LoVo (cell line): ENCODE measurements at places on chromosomes 5 and 9.

- peak; percentile 22 for DNase-seq
Measured at GRCh38 chr9:517993-518392, 303.3 kb downstream of the DOCK8 start.

DNA sequence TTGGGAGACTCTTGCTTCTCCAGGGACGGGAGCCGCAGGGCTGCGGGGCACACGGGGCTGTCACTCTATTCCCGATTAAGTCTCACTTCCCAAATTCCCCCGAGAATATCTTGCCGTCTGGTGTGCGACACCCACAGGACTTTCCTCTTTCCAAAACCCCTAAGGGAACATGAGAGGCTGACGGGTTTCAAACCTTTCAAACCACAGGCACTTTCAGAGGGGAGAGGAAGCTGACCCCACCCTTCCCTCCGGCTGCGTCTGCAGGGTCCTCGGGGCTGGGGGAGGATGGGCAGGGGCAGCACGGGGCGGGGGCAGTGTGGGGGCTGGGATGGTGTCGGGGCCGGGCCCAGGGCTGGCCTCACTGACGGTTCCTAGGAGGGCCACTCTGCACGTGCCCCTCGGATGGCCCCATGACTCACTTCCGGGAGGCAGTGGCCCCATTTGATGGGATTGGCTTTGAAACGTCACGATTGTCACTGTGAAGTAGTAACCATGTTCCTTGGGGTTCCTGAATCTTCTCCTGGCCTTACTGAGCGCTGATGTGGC lies 38.2 kb downstream of the SLC9A3 start:
- no peak for DNase-seq

- DNase-seq: no peak
Measured at GRCh38 chr5:113384782-113385285, 50.0 kb downstream of the TSSK1B start.

- no peak for DNase-seq
Measured at GRCh38 chr9:123067136-123067535, 33.7 kb downstream of the GPR21 start.

DNA sequence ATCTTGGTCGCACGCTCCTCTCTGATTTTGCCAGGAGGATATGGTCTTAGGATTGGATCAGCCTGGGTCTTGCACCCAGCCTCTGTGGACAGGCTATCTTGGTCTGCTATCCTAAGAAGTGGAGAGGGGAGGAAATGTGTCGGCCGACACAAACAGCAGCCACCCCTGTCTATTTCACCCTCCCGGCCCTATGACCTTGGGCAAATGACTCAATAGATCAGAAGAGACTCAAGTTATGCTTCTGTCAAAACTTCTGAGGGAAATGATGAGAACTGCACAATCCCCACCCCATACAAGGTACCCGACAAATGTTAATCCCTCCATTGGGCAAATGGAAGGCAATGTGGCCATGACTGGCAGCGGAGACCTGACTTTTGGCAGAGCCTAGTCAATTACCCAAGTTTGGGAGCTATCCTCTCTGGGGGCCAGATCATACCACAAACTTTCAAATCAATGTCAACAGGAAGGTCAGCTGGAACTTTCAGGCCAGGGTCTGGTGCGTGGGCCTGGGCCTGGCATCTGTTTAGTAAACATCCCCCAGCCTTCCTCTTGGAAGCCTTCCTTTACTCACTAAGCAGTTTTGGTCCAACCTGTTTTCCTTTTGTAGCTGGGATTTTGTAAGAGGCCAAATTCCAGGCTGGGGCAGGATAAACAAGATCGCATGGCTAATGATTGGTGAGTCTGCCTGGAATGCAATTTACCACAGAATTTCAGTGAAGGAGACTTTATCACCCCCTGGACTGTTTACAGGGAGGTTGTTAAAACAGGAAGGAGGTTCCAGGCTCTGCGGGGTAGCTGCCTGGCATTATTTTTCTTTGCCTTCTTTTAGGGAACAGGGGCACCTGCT lies 64.2 kb upstream of the CPEB4 start:
- peak; percentile 84 for DNase-seq

DNA sequence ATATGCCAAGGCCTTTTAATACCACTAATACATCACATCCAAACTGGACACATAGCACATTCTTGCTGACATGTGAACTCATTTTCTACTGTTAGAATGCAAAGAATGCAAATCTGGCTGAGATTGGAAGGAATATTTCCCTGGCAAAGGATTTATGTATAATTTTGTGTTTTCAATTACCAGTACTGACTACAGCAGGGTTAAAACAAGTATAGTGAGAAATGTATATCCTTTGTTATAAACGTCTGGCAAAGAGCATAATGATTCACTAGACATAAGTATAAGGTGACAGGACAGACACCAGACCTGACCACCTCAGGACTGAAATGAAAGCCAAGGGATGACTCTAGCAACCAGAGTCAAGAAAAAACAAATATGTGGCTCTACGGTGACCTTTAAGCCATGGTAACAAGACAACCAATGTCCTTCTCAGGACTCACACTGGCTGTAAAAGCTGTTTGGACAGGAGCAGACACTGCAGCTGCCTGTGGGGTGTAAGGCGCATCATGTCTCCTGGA lies 95.0 kb downstream of the MRPS27 start:
- DNase-seq: no peak

- DNase-seq: no peak
Measured at GRCh38 chr5:69331528-69332445, 814 bp downstream of the CCDC125 start.

- no peak for DNase-seq
Measured at GRCh38 chr5:168153263-168153875, 138.1 kb upstream of the WWC1 start.

DNA sequence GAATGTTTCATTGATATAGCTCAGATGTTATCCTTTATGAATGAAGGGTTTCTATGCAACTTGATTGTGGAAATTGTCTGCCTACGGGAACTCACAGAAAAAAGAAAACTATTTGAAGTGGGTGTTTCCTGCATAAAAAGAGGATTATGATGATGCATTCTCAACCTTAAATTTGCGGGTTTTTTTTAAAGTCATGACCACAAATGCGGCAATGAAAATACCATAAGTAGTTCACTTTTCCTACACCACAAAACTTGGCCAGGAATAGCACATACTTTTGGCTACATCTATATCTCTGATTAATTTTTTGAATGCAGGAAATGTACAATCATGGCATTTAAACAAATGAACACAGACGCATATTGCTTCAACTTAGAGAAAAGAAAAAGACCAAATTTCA lies 754.7 kb downstream of the DTWD2 start:
- no peak for DNase-seq

DNA sequence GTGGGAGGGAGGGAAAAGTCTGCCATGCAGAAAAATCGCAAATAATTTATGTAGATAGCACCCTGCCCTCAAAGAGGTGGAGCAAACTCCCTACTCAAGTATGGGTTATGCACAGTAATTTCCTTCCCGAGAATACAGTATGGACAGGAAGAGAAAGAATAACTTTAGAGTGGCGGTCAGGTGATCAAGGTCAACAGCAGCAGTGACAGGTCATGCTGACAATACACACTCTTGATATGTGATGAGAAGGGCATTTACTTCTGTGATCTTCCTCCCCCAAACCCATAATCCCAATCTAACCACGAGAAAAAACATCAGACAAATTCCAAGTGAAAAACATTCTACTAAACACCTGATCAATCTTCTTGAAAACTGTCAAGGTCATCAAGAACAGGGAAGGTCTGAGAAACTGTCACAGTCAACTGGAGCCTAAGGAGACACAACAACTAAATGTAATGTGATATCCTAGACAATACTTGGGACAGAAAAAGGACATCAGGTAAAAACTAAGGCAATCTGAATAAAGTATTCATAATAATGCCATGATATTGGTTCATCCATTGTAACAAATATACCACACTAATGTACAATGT lies 11.7 kb downstream of the BICD2 start:
- DNase-seq: no peak

DNA sequence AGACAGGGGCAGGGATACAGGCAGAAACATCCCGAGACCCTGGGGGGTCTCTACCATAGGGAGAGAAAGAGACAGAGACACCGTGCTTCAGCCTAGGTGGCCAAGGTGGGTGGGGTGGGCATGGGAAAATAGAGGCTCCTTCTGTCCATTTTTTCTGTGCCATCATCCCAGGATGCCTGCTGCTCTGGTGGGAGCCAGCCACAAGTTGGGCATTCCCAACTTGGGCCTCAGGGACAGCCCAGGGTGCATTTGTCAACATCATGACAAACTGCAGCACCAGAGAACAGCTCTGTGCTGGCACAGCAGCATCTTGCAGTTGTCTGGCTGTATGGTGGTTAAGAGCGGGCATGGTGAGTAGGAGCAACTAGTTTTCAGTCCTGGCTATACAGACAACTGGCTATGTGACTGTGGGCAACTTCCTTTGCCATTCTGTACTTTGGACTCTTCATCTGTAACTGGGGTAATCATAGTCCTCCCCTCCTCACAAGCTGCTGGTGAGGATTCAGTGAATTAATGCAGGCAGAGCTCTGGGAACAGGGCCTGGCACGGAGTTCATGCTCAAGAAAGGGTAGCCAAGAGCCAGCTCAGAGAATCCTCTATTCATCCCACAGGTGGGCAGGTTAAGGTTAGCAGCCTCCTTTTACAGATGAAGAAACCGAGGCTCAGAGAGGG lies 100.4 kb downstream of the RGS3 start:
- DNase-seq: no peak

DNA sequence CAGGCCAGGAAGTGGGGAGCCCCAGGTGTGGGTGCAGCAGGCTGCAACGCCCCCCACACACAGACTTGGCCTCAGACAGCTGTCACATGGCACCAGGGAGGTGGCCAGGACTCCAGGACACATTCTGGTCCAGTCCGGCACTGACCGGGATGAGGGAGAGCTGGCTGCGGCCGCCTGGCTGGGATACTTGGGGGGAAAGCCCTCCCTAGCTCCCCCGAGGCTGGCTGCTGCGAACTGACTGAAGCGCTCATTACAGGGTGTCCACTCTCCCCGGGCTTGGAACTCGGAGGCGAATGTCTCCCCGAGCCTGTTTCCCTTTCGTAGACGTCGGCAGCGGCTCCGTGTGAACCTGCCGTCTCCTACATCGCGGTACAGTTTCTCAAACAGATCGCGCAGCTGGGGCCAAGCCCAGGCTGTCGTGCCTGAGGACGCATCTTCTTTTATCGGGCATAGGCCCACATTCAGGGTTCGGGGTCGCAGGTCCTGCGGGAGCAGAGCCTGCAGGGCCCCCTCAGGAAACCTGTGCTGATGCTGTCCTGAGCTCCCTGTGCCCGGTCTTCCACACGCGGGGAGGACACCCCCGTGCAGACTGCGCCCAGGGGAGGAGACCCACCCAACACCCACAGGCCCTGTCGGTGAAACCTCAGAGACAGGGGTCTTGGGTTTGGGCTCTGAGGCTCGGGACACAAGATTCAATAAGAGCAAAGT lies 19.8 kb downstream of the NACC2 start:
- no peak for DNase-seq

GRCh38 chr5:16592255-16592654 lies 24.5 kb downstream of the RETREG1 start:
- no peak for DNase-seq

DNA sequence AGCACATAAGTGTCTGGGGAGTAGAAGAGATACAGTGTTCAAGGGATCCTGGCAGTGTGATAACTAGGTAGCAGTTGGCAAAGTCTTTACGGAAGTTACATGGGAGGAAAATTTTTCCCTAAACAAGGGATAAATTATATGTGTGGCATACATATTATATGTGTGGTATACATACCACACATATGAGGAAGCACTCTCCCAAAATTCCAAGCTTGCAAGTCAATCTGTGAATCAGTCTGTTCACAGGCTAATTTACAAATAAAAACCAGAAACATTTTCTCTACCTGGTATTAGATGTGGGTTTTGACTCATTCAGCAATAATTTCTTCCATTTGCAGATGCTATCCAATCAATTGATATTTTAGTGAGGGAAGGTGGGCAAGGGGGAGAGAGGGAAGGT lies 110.0 kb downstream of the ISOC1 start:
- no peak for DNase-seq

DNA sequence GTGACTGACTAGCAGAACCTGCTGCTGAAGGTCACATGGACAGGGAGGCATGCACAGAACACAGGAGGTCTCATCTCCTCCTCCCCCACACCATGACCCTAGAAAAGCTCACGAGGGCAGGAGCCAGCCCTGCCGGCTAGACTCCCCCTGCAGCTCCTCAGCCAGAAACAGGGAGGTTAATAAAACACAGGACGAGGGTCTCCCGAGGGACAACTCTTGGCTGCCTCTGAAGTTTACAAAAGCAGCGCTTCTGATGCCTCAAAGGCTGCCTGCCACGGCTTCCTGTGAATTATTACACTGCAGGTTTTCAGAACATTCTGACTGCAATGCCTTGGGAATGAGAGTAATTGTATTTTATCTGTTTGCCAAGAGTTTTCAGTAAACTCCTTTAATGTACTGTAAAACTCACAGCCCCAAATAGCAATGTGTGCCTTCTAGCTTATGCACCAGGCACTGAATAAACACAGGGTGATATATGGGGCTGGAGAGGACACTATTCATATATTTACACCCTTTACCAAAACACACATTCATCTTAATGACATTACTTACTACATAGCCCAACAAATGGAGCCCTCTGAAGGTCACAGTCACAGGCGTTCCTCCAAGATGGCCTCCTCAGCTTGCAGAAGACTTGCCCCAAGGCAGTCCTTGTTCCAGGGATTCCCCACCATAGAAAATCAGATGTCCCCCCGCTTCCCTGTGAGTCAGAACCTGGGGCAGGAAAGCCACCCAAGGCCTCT lies 83.7 kb downstream of the C5orf15 start:
- DNase-seq: no peak

DNA sequence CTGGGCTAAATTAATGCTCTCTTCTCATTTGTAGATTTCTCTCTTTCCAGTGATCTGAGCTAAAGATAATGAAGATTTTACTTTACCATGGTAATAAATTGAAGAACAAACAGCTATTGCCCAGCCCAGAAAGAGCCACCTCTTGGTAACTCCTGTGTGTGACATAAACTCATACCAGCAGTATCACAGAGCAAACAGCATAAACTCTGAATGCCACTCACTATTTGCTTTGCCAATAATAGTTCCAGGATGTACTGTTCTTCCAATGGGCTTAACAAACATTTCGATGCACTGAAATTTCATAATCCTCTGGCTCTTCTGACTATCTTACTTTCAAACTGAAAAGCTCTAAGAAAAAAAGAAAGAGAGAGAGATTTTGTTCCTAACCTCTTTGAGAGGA lies 69.8 kb upstream of the RASEF start:
- no peak for DNase-seq

DNA sequence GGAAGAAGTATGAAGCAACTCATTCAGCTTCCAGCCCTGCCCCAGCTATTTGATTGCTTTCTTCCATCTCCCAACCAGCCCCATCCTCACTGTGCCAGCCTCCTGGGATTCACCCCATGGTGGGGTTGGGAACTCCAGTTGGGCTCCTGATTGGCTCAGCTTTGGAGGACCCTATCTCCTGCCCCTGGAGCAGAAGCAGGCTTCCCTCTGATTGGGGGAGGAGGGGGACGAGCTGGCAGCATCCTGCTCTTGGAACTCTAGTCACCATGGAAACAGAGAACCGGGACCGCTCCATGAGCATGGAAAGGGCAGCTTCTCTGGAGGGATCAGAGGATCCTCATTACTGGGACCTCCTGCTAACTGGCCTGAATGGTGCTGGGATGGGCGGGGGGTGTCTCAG lies 2.6 kb downstream of the SLC6A7 start:
- DNase-seq: no peak

GRCh38 chr9:121328876-121329681 lies 41.0 kb downstream of the STOM start:
- no peak for DNase-seq
